CD8-positive, alpha-beta T cell (primary cell): ENCODE measurements at places on chromosomes 4 and X. TPM values are rescaled to one million over a fixed set of nuclear protein-coding genes. Genes with fewer than 3 reads are reported as not detected.

DNA sequence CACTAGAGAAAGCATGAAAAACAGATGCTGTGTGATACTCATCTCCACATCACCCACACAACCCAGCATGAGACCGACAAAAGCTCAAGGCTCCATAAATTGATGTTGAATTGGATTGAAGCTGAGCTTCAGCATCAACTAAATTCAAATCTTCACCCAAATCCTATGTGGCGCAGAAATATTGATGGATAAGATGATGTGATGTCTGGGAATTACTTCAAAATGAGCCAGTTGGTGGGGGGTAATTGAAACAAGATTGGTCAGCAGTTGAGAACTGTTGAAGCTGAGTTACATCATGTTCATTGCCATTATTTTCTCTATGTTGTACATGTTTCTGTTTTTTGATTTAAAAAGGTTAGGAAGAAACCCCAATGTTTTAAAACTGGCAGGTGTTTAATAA is 166.5 kb upstream of the STS start:
- DNase-seq, result no peak

DNA sequence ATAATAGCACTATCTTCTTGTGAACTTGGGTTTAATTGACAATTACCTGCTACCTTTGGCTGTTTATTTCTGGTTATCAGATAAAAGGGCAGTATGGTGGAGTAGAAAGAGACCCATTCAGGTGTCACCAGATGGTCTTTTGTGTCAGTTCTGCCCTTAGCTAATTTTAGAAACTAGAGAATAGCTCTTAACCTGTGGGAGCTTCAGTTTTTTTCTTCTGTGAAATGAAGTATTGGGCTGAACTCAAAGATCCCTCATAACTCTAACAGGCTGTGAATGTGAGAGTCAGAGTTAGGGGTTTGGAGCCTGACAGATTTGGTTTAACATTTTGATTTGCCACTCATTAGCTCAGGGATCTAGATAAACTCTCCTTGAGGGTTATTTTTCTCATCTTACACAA is 335.2 kb downstream of the PPP1R2C start:
- no peak for DNase-seq

DNA sequence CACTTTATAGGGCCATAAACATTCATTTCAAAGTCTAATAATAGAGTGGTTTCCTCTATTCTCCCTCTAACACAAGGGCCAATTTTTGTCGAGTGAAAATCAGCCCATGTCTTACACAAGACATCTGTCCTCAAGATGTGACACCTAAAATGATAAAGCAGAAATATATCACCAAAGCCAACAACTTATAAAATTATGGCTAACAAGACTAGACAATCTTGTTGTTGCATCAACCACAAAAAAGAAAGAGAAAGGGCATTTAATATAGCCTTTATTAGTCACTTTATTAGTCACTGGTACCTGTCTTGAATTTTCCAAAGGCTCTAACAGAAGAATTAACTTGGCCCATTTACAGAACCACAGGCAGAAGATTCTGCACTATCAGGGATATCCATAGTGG is 161.6 kb downstream of the SMIM20 start:
- DNase-seq, result no peak

- DNase-seq, result no peak
Measured at GRCh38 chrX:150779385-150779784, 86.2 kb downstream of the MTMR1 start.

DNA sequence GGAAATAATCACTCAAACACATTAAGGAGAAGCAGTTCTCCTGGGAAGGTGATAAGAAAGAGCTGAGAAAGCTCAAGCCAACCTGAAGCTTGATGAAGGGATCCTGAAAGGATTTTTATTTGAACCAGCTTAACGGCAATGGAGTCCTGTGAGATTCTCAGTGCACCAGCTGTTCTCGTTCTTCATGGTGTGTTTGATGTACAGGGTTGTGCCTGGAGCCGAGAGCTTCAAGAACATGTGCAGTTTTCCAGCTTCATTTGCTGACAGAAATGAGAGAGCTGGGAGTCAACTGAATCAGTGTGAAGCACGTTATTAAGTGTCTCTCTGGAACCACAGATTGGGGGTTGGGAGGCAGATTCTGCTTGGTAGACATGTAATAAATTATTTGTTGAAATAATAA is 115.7 kb downstream of the ANKRD50 start:
- DNase-seq, result no peak

- DNase-seq, result no peak
Measured at GRCh38 chr4:184688447-184688846, 38.9 kb downstream of the PRIMPOL start.

DNA sequence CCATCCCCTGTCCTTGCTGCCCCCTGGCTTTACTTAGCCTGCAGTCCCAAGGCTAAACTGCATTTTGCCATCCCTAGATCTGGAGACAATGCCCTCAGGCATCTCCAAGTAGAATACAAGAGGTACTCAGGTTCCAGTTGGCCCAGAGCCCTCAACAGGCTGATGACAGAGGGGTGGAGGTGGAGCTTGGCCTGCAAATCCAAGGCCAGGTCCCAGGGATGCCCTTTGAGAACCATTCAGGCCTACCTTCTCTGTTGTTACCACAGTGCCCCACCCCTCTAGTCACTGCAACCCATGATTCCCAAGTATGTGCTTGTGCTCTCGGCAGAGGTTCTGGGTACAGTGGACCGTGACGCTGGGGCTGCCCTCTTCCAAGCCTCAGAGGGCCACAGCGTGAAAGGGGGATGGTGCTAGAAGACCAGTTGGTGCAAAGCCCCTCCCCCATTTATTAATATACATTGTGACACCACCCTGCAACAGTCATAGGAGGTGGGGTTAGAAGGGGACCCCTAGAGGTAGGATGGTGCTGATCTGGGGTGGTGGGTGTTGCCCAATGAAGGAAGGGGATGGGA is 6.4 kb upstream of the UBA1 start:
- no peak for DNase-seq

GRCh38 chr4:16717266-16717970 is 181.0 kb downstream of the LDB2 start:
- DNase-seq, result no peak

- DNase-seq, result no peak
Measured at GRCh38 chr4:40811956-40812355, 62.2 kb downstream of the NSUN7 start.

Gene EIF1AX
- 71.7 TPM for total RNA-seq

Gene PPP2R2C
- total RNA-seq, result not detected

Gene KLHL5
- total RNA-seq, result 13.2 TPM

Gene FAM184B
- total RNA-seq, result not detected

- DNase-seq, result no peak
Measured at GRCh38 chr4:165199286-165199685, 8.1 kb upstream of the KLHL2 start.

- DNase-seq, result no peak
Measured at GRCh38 chr4:159060161-159060560, 42.7 kb upstream of the RAPGEF2 start.

DNA sequence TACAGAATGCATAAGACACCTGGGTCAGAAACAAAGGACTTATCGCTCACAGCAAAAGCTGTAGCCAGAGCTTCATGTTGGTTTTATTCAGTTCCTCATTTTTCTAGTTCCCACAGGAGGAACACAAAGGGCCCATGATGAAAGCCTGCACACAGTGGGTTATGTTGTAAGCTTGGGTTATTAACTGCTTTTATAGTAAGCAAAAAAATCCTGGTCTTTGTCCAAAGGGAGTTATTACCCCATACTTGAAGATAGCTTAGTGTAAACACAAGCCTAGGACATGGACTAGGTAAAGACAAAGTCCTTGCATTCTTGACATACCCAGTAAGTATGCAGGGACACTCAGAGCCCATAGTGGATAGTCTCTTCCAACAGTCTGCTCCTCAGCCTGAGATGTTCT is 11.7 kb downstream of the BBS12 start:
- DNase-seq, result no peak

Gene MSANTD1
- 0.39 TPM for total RNA-seq

Gene FGFBP1
- total RNA-seq, result not detected

DNA sequence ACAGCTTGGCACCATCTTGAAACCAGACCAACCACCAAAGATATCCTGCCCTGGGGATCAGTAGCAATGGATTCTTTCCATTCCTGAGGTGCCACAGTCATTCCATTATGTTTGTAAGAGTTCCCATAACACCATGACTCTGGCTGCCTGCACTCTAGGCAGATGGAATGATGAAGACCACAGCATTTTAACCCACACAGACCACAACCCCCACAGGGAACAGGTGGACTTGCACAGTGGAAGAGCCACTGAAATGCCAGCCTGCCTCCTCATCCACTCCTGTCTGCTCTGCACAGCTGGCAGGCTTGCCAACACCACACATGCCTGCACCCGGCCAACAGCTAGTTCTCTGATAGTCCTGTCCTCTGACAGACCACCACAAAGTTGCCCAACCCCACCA is 2362.2 kb upstream of the AGA start:
- no peak for DNase-seq

Gene ARR3
- total RNA-seq, result not detected

- no peak for DNase-seq
Measured at GRCh38 chrX:115214151-115214550, 19.7 kb downstream of the LRCH2 start.

Gene ADGRL3
- total RNA-seq, result not detected

GRCh38 chr4:125043486-125043885 is 271.3 kb upstream of the FAT4 start:
- DNase-seq, result no peak

Gene TCEAL6
- total RNA-seq, result not detected

- DNase-seq, result peak; percentile 92
Measured at GRCh38 chrX:154515966-154516655, at the start of gene FAM3A. FAM3A (minus strand) TSS chrX:154516232; CDS start chrX:154515772, 460 bp downstream.

Gene TRIM61
- total RNA-seq, result 0.83 TPM

DNA sequence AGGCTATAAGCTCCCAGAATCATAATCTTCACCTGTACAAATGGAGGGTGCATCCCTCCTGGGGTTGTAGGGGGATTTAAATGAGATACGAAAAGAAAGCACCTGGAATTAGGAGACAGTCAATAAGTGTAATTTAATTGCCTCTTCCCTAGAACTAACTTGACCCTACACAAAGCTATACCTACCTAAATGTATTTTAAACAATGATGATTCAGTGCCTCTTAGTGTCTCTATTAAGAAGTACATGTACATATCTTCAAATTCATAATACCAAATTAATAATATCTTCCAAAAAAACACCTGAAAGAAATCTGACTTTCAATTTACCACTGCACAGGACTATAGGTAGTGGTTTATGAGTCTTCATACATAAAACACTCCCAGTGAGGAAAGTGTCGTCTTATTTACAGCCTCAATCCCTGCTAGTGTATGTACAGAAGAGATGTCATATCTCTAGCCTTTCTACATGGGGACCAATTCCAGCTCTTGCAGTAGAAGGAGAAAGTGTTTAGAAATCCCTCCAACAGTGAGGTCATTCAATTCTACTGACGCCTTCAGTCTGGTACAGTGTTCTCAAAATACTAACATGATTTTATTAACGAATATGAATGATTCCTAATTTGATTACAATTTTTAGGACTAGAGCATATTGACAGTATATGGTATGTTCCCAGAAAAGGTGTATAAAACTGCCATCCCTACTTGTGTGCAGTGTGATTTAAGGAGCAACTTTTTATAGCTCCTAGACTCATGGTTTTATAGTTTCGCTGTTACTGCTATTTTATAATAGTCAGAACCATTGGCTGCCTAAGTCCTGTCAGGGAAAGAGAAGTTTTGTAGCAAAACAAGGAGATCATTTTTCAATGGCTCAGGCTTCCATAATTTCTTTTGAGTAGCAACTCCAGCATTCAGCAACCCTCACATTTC is 282.7 kb downstream of the UNC5C start:
- no peak for DNase-seq

DNA sequence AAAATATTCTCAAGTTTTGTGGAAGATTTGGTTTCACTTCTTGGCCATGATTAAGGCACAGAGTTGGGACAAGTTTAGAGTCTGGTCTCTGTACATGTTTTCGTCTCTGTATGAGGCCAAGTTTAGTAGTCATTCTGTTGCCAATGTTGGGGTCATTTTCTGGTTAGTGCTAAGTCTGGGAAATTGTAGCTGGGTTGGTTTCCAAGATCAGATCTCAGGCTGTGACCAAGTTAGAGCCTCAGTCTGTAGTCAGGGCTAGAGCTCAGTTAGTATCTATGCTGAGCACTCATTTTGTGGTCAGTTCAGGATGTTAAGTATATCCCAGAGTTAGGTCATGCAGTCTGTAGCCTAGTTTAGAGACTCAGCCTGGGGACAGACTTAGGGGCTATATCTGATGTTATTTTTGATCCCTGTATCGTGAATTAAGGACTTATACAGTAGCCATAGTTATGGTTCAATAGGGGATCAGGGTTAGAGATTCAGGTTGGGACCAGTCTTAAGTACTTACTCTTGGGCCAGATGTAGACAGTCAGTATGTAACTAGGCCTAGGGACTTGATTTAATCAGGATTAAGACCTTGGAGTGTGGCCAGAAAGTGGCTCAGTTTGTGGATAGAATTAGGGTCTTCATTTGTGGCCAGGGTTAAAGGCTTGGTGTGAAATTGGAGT is 6.6 kb upstream of the ENOX2 start:
- DNase-seq, result no peak

Gene IL13RA2
- total RNA-seq, result not detected

DNA sequence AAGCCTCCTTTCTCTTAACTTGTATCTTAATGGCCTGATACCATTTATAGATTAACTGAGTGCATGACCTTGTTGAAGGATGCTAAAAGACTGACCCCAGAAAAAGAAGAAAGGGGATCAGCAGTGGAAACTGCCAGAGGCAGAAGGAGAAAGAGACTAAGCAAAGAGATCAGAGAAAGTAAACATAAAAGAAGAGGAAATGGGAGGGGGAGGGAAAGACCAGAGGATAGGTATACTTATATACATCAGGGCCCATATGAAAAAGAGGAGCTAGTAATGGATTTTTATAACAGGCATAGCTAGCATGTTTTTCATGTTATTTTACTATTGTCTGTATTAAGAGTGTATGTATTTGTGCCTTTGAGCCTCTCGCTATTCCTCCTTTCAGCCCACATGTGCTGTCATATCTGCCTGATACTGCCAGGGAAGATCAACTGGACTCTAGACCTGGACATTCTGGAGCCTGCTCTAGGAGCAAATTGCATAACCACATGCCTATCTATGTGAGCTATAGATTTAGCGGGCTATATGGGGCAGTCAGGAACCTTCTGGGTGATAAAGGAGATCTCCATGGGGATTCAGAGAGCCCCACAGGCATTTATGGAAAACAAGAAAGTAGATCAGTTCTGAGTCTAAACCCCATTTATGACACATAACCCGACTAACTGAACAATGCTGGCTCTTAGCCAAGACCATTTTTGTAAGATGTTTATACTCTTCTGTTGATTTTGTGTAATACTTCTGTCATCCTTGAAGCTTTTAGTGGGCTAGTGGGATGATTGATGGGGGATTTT is 13.4 kb upstream of the SNX12 start:
- DNase-seq, result no peak

Gene FHIP1A
- total RNA-seq, result 2.1 TPM

- no peak for DNase-seq
Measured at GRCh38 chr4:123936621-123937043, 540.0 kb downstream of the SPRY1 start.
